ENCODE measurements at places on chromosomes 4 and X.

- no peak for DNase-seq
Measured at GRCh38 chr4:141056473-141056872, 76.8 kb downstream of the RNF150 start.

GRCh38 chr4:8644461-8644891 is 51.9 kb downstream of the CPZ start:
- no peak for DNase-seq

GRCh38 chr4:56972809-56973208 is 4.6 kb downstream of the NOA1 start:
- no peak for DNase-seq

- DNase-seq, result no peak
Measured at GRCh38 chrX:132809581-132809980, 148.8 kb downstream of the HS6ST2 start.

DNA sequence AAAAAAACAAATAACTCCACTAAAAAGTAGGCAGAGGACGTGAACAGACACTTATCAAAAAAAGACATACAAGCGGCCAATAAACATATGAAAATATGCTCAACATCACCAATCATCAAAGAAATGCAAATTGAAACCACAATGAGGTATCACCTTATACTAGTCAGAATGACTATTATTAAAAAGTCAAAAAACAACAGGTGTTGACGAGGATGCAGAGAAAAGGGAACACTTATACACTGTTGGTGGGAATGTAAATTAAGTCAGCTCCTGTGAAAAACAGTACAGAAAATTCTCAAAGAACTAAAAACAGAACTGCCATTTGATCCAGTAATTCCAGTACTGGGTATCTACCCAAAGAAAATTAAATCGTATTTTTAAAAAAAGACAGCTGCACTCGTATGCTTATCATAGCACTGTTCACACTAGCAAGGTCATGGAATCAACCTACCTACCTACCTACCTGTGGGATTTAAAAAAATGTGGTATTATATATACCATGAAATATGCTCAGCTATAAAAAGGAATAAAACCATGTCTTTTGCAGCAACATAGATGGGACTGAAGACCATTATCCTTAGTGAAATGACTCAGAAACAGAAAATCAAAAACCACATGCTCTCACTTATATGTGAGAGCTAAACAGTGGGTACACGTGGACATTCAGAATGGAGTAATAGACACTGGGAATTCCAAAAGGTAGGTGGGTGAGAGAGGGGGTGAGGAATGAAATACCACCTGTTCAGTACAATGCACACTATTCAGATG is 24.8 kb upstream of the PTPN13 start:
- DNase-seq, result no peak

DNA sequence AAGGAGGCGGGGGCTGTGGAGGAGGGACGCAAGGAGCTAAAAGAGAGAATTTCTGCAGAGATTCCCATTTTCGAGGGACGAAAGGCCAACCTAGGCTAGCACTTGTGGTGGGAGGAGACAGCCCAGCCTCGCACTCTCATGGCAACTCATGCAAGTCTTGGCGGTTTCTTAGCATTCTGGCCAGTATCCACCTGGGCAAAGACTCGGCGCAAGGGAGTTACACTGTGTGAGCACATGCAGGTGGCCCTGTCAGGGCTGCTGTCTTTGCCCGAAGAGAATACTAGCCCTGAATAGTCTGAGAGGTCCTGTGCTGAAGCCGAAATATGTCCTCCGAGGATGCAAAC is 15.5 kb downstream of the MCF2 start:
- no peak for DNase-seq

DNA sequence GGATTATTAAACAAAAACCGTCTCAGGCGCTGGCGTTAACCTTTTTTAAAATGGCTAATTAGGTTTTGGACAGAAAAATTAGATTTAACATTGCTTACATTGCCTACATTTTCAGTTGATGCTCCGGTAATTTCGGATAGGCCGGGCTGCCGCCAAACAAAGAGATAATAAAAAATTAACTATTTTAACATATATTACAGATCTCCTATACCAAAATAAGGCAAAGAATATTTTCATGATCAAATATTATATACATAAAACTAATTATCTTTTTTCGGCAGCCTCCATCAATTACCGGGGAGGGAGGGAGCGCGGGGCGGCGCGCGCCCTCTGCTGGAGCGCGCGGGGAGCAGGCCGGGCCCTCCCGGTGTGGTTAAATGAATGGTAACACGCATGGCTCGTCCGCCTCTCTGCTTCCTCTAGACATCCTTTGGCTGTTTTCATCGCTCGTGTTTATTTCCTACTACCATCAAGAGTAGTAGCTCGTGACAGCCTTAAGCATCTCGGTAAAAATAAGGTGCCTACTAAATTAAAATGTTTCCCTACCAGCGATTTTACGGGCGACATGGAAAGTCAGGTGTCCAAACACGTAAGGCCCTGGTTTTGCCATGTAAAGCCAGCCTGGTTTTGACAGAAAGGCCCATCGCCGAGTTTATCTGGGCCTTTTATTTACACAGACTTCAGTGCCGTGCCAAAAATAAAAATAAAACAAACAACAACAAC is 52.4 kb upstream of the TMEM33 start:
- peak; percentile 41 for DNase-seq

DNA sequence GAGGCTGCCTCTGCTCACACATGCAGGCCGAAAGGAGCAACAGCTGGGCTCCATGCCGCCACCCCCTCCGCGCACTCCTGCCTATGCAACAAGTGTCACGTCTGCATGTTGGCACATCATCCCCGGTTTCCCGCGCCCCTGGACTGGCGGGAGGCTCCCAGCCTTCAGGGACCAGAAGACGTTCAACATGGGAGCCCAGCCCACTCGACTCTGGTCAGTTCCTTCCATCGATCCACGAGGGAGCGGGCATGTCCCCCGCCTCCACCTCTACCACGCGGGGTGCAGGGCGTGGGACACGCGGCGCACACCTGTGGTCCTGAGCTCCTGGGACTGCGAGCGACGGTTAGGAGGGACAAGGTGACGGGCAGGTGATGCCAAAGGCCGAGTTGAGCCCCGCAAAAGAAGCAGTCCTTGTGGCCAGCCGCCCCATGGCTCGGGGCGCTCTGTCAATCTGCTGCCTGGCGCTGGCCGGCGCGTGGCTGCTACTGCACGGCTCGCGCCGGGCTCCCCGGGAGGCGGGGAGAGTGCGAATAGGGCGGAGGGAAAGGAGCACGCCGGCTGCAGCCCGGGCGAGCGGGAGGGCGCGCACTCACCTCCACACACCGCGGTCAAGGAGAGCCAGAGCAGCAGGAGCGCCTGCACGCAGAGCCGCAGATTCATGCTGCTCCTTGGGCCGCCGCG is 645 bp downstream of the APLN start:
- DNase-seq, result peak; percentile 54

- DNase-seq, result peak; percentile 26
Measured at GRCh38 chr4:131091896-131092295, 1995.9 kb downstream of the C4orf33 start.

DNA sequence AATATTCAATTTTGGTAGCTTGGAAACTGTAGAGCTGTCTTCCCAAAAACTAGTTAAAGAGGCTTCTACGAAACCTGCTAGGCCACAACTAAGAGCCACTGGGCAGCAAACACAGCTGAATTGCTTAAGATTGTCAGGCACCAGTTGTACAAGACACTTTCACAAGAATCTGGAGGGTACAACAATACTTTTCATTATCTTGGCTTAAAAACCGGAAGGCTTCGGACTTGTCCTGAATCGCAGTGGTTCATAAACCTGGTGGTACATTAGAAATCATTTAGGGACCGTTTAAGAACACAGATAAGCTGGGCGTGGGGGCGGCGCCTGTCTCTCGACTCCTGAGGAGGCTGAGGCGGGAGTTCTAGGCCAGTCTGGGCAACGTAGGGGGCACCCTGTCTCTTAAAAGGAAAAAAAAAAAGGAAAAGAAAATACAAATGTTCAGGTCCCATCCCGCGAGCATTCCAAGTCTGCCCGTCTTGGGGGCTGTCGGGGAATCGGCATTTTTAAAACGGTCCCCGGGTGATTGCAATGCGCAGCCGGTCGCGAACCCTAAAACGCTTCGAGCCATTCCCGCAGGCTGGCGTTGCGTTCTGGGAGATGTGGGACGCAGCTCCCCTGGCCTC is 763 bp downstream of the PYURF start:
- DNase-seq, result peak; percentile 12

DNA sequence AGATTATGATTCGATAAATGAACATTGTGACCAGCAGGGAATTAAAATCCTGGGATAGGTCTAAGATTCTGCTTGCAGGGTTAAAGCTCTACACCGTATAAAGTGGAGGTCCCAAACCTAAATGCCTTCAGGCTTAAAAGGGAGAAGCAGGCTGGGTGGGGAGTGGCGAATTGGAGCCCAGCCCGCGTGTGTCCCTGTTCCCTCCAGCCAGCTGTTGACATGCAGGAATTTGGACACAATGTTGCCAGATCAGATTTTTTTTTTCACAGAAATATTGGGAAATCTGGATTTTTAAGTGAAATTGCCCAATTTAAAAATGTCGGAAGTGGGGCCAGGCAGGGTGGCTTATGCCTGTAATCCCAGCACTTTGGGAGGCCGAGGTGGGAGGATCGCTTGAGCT is 60.5 kb downstream of the ELF4 start:
- DNase-seq, result no peak

DNA sequence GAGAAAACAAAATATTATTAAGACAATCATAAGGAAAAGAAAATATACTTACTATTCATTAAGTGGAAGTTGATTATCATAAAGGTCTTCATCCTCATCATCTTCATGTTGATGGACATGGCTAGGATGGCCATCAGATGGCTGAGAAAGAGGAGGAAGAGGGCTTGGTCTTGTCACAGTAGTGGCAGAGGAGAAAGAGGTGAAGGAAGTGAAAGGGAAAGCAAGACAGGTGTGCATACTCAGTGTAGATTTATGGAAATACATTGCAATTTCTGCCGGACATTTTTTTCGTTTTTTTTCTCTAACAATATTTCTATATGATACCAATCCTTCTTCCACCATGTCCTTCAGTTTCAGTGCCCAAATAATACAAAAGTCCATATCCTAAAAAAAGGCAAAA is 1409.8 kb downstream of the PCDH7 start:
- DNase-seq, result no peak

DNA sequence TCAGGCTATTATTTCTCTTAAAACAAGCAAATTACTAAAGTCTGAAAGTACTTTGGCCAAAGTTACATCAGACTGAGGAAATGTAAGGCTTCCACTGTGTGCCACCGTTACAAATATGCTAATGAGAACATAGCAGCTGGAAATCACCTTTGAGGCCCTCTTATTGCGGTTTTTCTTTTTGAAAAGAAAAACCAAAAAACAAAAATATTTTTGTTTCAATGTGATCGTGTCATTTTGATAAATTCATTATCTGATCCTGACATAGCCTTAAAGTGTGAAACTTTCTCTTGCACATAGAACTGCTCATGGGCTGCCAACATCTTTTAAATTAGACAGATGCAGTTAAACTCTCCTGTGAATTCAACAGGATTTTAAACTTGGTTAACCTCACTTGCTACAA is 2.8 kb upstream of the TIFA start:
- DNase-seq, result no peak

DNA sequence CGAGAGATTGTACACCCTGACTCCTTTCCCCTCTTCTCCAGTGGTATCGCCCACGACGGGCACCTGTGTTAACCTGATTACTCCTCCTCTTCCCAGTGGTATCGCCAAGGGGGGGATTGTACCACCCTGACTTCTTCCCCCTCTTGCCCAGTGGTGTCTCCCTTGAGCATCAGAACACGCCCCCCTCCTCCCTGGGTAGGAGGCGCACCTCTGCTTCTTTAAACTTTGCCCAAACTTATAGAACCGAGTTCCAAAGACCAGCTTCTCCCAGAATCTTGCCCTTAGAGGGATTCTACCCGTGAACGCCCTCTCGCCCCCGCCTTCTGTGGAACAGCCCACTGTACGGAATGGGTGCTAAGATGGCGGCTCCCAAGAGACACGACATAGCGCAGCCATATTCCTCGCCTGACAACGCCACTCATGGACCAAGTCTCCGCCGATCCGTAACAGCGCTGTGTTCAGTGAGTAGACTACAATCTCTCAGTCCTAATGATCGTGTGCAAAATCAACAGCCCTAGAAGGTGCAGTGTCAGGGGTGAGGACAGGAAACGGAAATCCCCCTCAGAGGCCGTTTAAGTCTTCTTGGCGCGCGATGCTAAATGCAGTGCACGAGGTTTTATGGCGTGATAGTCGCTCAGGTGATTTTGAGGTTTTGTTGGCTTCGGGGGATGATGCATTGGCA is 4.2 kb upstream of the ZNF157 start:
- peak; percentile 79 for DNase-seq

DNA sequence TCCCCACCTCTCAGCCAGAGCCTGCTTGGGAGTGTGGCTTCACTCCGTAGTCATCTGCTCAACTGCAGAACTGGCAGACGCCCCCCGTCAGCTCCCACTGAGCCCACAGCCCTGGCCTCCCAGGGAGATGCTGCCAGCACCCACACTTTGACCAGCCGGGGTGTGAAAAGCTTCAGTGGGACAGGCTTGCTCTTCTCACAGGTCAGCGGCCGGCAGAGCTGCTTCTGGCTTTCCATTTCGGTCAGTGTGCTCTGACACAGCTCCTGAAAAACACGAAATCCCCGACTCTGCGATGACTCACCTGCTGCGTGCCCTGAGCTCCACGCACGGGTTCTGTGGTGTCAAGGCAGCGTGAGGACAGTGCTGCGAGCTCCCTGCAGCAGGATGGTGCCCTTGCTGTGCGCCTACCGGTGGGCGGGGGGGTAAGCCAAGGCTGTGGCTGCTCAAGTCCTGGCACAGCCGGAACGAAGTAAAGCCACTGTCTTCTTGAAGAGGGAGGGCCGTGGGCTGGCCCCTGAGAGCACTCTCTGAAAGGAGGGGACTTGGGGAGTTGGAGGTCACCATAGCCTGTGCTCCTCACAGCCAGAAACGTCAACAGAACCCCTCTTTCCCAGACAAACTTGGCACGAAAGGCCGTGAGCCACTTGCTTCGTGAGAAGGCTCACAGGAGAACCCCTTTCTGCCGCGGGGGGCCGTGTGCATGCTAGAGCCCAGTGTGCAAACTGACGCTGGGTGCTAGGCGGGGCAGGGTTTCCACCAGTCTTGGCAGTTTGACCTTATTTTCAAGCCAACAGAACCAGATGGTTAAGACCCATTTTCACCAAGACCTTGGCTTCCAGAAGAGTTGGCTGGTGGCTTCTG is 23.6 kb downstream of the NOP14 start:
- DNase-seq, result no peak

- no peak for DNase-seq
Measured at GRCh38 chr4:128107766-128108165, 46.7 kb downstream of the LARP1B start.

DNA sequence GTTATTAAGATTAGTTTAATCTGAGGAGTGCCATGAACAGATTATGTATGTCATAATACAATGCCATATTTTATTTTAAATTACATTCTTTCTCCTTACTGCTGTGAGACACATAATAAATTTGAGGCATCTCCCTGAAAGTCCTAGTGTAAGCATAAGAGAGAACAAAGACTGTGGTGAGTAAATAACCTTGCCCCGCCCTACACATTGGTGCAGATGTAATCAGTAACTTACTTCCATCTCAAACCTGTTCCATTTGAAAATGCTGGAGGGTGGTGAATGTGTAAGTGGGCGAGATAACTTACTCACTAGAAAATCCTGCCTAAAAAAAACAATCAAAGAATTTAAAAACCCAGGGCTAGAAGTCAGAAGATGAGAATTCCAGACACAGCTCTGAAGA is 338.1 kb upstream of the SLIT2 start:
- no peak for DNase-seq
